Amniotic epithelial cell (primary cell): ENCODE measurements at places on chromosomes 12 and 14.

GRCh38 chr12:63480186-63480585 is 188.1 kb downstream of the DPY19L2 start:
- no peak for DNase-seq

DNA sequence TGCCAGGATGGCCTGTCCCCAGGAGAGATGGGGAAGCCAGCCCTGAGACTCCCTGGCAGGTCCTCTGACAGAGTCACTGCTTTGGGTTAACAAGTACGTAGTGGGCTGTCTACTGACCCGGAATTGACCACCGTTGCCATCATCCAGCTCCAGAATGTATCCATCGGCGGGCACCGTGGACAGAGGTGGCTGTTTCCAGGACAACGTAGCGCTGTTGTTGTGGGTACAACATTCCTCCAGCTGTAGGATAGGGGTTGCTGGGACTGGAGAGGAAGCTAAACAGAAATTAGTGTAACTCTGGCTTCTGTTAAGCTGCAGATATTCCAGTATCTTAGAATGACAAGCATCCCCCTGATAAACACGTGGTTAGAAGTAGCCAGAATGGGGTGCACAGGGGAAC is 56.3 kb upstream of the PYGL start:
- DNase-seq = no peak

- no peak for DNase-seq
Observed at GRCh38 chr12:112463478-112463877, 44.7 kb downstream of the PTPN11 start.

GRCh38 chr12:19763488-19763887 is 324.2 kb downstream of the AEBP2 start:
- DNase-seq = no peak

- DNase-seq = no peak
Observed at GRCh38 chr14:84708865-84709264, 821.1 kb upstream of the FLRT2 start.

DNA sequence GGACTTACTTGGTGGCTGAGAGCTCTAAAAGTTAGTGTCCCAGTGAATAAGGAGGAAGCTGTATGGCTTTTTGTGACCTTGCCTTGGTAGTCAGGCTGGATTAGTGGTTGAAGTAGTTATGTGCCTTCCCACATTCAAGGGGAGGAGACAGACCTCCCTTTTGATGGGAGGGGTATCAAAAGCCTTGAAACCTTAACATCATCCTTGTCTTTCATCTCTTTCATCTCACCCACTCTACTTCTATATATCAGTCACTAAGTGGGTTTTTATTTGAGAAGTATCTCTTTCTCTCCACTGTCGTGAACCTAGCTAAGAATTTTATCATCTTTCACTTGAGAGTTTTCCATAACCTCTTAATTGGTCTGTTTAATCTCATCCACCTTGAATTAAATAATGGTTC is 15.7 kb downstream of the NUBPL start:
- DNase-seq = no peak

- DNase-seq = no peak
Observed at GRCh38 chr14:81363746-81364378, 36.3 kb downstream of the STON2 start.

DNA sequence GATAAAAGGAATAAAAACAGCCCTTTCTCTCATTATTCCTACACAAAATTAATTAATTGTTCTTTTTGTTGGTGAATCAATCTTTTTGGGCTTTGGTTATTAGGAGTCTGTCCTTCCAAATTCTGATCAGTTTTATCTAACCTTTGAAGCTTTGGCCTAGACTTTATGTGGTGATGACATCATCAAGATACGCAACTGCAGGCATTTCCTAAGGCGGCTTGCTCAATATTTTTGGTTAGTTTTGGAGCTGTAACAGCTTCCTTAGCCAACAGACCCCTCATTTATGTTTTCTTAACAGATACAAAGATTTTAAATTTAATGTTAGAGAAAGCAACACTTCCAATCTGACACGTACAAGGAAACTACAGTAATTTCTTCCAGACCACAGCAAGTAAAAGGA is 87.8 kb upstream of the PDE3A start:
- peak; percentile 32 for DNase-seq

- DNase-seq = no peak
Observed at GRCh38 chr14:31439561-31439960, 17.7 kb downstream of the DTD2 start.

DNA sequence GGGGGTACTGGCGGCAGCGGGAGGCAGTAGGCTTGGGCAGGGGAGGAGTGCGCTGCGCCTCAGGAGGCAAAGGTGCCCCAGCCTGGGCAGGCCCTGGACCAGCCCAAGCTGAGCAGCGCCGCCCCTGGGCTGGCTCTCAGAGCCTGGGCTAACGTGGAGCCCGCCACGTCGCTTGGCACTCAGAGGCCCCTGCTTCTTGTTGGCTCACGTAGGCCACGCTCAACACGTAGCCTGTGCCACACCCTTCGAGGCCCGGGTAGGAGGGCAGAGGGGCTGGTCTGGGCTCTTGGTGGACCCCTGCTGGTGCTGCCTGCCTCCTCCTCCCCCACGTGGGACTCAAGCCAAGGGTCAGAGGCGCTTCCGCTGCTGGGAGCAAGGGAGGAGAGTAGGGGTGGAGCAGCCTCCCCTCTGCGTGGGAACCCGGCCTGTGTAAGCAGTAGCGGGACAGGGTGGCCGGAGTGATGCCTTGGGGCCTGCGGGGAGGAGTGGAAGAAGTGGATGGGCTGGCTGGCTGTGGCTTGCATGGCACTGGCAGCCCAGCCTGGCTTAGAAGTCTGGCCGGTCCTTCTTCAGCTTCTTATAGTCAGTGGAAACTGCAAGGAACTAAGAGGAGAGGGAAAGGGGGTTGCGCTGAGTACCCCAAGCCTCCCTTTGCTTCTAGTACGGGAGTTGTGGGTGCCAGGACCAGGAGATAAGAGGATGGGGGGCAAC is 5.7 kb downstream of the SHMT2 start:
- peak; percentile 62 for DNase-seq

DNA sequence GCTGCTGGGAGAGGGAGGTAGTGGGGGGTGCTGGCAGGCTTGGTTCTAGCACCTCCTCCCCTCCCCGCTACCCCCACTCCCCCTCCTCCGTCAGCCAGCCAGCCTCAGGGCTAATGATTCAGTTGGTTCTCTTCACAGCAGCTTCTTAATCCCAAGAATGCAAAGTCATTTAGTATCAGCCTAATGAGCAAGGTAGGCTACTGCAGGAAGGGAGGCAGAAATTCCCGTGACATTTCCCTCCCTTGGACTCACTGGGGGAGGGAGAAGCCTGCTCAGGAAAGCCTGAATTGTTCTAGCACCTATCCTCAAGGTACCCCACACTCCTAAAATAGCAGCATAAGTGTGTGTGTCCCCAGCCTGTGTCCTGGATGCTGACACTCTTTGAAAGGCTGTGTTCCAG is 29.8 kb downstream of the ITPK1 start:
- peak; percentile 49 for DNase-seq

GRCh38 chr12:2267703-2268470 is 215.1 kb downstream of the CACNA1C start:
- DNase-seq = peak; percentile 74

GRCh38 chr14:73242357-73242901 is 5.1 kb downstream of the PAPLN start:
- peak; percentile 51 for DNase-seq

DNA sequence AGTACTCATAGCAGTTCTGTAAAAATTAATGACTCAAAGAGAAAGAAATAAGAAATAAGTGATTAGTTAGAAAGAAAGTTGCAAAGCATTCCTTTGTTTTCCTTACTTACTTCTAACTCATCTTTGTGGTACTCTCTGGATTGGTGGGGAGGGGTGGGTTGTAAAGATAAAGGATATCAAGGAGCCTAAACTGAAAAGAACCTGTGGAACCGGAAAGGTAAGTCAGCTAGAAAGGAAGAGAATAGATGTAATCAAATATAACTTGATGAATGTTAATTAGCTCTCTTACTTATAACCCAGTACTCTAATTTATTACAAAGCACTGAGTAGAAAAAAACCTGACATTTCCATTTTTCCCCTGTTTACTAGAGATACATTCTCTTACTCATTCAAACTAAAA is 37.5 kb upstream of the KRR1 start:
- no peak for DNase-seq

DNA sequence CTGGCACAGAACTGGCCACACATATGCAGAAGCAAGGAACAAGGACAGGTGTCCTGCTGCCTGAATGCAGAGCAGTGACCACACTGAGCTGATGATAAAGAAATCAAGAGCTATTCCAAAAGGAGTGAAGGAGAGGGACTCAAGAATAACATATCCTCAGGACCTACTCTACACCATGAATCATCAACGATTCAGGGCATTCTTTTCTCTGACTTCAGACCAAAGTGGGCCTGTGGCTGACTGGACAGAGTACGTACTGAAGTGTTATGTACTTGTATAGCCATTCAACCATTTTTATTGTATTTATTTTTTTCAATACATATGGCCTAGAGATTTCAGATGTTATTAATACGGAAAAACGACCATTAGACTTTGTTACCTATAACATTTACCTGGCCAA is 177.5 kb upstream of the TMTC1 start:
- peak; percentile 15 for DNase-seq

- peak; percentile 24 for DNase-seq
Observed at GRCh38 chr14:38420048-38420447, 164.2 kb upstream of the CLEC14A start.

DNA sequence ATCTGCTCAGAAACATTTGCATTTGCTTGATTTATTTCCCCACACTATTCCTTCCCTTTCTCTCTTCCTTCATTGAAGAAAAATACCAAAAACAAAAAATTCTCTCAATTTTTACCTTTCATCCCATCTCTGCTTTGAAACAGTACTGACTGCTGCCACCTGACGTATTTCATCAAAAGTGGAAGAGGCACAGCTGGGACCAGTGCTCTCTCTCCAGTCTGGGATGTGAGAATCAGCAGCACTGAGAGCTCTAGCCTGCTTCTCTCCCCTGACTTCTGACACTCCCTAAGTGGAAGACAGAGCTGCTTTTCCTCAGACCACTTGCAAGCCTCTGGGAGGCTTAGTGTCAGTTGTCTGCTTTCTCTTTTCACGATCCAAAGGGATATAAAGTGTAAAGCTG is 36.9 kb downstream of the TTLL5 start:
- DNase-seq = no peak

- peak; percentile 62 for DNase-seq
Observed at GRCh38 chr12:132356691-132357622, 27.6 kb upstream of the GALNT9 start.

- peak; percentile 69 for DNase-seq
Observed at GRCh38 chr12:18250313-18250916, 10.9 kb upstream of the PIK3C2G start.

DNA sequence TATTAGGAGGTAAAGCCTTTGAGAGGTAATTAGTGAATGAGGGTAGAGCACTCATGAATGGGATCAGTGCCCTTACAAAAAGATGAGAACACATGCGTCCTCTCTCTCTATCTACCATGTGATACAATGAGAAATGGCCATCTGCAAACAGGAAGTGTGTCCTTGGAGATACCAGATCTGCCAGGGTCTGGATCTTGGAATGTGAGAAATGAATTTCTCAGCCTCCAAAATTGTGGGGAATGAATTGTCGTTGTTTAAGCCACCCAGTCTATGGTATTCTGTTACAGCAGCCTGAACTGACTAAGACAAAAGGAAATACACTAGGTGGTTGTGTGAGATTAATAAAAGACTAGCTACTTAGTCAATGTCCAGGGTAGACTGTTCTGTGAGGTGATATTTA is 366.6 kb downstream of the NELL2 start:
- DNase-seq = no peak

- DNase-seq = no peak
Observed at GRCh38 chr12:422526-422925, 21.1 kb downstream of the CCDC77 start.

DNA sequence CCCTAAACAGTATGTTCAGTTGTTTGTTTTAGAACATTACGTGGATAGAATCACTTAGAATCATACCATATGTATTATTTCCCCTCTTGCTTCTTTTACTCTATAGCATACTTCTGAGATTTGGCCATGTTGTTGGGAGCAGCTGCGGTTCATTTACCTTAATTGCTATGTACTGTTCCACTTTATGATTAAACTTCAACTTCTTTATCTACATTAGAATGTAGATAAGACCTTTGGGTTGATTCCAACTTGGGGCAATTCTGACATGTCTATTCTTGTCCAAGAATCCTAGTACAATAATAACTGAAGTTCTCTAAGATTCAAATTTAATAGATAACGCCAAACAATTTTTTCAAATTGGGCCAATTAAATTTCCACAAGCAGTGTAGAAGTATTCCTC is 80.7 kb downstream of the GRIN2B start:
- no peak for DNase-seq

- DNase-seq = no peak
Observed at GRCh38 chr12:93594766-93595311, 22.4 kb downstream of the SOCS2 start.

DNA sequence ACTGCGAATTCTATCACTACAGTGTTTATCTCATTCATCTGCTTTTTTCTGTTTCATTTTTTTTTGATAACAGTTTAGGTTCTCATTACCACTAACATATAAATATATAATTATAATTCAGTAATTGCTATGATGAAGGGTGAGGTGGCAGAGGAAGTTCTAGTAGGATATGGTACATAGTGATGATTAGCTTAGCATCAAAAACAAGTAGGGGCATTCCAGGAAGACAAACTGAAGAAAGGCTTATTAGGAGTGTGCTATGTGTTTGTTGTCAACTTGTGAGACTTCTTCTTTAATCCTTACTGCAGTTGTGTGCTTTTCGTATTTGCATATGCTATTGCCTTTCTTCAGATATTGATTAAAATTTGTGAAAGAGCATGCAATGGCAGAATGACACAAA is 20.6 kb downstream of the FUT8 start:
- no peak for DNase-seq

- DNase-seq = peak; percentile 65
Observed at GRCh38 chr12:40107098-40107802, 1.4 kb upstream of the SLC2A13 start.

DNA sequence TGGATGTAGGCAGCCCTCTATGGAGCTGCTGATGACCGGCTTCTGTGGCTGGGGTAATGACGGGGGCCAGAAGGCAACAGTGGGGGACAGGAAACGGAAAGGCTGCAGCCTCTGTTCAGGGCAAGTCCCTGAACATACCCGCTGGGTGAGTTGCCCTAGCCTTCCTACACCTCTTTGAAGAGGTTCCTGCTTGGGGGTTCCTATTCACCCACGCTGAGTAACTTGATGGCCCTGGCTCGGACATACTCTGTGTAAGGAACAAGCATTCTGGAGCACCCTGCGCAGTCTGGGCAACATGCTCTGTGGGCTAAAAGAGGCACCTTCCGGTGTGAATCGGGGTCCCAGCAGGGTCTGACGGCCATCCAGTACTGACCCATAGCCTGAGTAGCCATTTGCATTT is 17.7 kb upstream of the GSC start:
- no peak for DNase-seq

- no peak for DNase-seq
Observed at GRCh38 chr14:59343585-59343984, 121.6 kb downstream of the GPR135 start.

GRCh38 chr12:120342175-120343038 is 14.8 kb upstream of the PLA2G1B start:
- no peak for DNase-seq

GRCh38 chr12:12954356-12954755 is 2.4 kb upstream of the GPRC5D start:
- DNase-seq = no peak
